ENCODE measurements at places on chromosomes 6 and 20.

- no peak for DNase-seq
Observed at GRCh38 chr6:111361648-111362047, 121.4 kb downstream of the REV3L start.

DNA sequence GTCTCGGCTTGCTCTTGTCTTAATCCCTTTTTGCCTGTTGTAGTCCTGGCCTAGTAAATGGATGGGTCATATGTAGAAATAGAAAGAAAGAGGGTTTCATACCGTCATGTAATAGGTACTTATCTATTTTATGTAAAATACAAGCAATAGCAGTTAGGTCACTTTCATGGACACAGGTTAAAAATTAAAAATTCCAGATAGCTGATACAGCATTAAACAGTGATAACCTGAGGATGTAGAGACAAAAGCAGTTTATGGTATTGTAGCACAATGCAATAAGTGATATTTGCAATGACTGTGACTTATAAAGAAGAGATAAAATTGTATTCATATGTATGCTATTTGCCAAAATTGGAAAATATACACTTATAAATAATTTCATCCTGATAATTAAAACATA lies 96.9 kb downstream of the CCDC170 start:
- DNase-seq: no peak

- DNase-seq: no peak
Observed at GRCh38 chr6:11329726-11330412, 97.4 kb upstream of the NEDD9 start.

DNA sequence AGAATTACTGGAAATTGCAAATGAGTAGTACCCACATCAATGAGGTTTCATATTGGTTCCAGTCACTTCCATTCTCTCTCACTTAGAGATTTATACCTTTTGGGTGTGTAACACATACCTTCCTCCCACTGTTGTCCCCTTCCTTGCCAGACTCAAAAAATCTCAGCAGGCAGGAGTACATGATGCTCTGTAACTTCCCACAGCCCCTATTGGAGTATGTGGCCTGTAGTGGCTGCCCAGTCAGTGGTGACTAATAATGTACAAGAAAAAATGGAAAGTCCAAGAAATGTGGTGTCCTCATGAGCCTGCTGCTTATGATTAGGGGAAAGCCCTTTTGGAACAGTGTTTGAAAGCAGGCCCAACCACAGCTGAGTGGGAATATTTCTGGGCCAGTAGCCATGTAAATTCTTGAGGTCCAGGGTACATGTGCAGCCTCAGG lies 312.0 kb downstream of the ZFAND3 start:
- DNase-seq: no peak

GRCh38 chr20:43283126-43283525 lies 93.4 kb upstream of the PTPRT start:
- DNase-seq: no peak
